T-helper 17 cell (primary cell): ENCODE measurements at places on chromosomes 1 and 21. TPM values are rescaled to one million over a fixed set of nuclear protein-coding genes. Genes with fewer than 3 reads are reported as not detected.

The FOXD2 gene
- 0.37 TPM for total RNA-seq

DNA sequence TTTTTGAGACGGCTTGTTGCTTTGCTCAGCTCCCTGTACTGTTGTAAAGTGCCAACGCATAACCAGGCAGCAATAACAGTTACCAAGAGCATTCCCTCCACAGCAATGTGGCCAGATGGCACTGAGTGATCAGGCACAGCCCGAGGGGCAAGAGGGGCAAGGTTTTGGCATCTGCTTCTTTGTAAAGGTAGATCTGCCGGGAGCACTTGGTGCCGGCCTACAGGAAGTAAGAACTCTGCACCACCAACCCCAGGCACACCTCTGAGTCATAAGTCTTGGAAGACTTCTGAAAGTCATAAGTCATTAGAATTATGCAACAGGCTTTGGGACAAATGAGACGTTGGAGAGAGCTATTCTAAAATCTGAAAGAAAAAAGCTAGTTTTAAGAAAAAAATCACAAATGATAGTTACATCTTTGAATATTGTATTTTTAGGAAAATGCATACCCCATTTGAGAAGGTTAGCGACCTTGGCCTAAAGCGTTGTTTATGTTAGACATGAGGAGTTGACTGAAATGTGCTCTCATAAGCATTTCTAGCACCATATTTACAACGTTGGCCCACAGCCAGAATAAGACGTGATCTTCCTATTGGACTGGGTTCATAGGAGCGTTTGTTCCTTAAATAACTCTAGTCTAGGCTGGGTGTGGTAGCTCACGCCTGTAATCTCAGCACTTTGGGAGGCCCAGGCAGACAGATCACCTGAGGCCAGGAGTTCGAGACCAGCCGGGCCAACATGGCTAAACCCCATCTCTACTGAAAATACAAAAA lies 37.7 kb upstream of the MAP10 start:
- no peak for DNase-seq

The CRNN gene
- total RNA-seq = not detected

GRCh38 chr1:30764939-30765555 lies 7.5 kb upstream of the LAPTM5 start:
- no peak for DNase-seq

DNA sequence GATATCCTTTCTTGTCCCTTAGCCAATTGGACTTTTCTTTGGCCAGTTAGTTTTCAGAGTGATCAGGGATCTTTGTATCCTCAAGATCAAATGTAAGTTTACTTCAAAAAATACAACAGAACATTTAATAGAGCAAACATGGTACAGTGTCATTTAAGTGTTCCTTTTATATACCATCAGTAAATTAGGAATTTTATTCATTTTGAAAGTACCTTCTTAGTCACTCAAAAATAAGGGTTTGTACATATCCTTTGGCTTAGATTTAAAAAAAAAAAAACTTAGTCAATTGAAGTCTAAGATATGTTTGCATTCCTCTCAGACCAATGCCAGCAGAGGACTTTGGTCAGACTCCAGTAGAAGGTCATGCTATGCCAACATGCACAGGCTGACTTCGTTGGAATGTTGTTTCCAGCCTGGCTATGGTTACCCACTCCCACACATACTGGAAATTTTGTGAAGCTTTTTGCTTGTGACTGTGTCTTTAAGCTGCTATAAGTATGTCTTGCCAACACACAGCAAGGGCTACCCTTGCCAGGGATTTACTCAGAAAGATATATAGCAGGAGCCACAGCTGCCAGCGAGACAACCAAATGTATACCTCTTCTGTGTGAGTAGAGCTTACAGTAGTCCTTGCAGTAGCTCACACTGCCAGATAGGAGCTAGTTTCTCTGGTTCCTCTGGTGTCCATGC lies 81.5 kb upstream of the LRIF1 start:
- DNase-seq = no peak

- DNase-seq = peak; percentile 93
These were observed at the start of the genes CPTP and INTS11 for GRCh38 chr1:1324524-1325287. CPTP (plus strand) TSS chr1:1324802; CDS start chr1:1326911, 2,109 bp downstream. INTS11 (minus strand) TSS chr1:1324660; CDS start chr1:1324608, 52 bp downstream.

The PROK1 gene
- total RNA-seq = not detected

GRCh38 chr1:160460683-160461287 lies 60.4 kb downstream of the VANGL2 start:
- no peak for DNase-seq

The ECM1 gene
- total RNA-seq = 0.25 TPM

- DNase-seq = peak; percentile 80
These were observed 3.6 kb downstream of the SKI start for GRCh38 chr1:2231532-2232254.

The CYP4Z1 gene
- total RNA-seq = not detected

The ZSWIM5 gene
- total RNA-seq = 2.1 TPM

- DNase-seq = no peak
These were observed 55.7 kb downstream of the XCL2 start for GRCh38 chr1:168488138-168488537.

The IL22RA1 gene
- not detected for total RNA-seq

- no peak for DNase-seq
These were observed 15.4 kb upstream of the EPS15 start for GRCh38 chr1:51534447-51534846.

GRCh38 chr1:161872506-161872905 lies 106.4 kb downstream of the ATF6 start:
- DNase-seq = no peak

DNA sequence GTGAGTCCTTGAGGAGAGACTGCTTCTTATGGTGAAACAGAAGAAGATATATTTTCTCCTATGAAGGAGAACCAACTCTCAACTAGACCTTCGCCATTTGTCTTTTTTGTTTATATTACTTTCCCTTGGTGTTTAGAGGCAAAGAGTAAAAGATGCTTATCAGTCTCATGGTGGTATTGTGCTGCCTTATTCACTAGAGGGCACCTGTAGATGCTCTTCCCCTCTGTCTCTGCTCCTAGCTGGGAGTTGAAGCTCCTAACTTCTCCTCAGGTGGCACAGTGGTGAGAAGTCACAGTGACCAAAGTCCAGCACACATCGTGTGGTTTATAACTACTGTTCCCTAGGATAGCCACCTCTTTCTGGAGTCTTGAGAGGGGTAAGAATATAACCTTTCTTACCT lies 1359.6 kb downstream of the PLA2G4A start:
- DNase-seq = no peak

The CD48 gene
- total RNA-seq = 387 TPM

DNA sequence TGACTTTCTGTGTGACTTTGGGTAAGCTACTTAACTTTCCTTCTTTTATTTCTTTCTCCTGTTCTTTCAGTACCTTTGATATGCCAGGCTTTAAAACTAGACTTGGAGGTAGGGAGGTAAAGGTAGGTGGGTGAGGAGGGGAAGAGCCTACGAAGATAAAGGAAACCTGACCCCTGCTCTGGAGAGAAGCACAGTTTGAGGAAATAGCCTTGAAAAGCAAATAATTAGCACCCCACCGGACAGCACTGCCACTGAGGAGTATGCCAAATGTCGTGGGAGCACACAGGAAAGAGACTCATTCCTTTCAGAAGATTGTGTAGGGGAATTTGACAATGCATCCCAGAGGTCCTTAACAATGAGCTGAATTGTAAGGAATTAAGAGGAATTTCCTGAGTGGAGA lies 65.2 kb upstream of the SPAG17 start:
- no peak for DNase-seq

GRCh38 chr1:177045151-177045550 lies 119.4 kb downstream of the ASTN1 start:
- no peak for DNase-seq

The IKBKE gene
- total RNA-seq = 72.5 TPM

DNA sequence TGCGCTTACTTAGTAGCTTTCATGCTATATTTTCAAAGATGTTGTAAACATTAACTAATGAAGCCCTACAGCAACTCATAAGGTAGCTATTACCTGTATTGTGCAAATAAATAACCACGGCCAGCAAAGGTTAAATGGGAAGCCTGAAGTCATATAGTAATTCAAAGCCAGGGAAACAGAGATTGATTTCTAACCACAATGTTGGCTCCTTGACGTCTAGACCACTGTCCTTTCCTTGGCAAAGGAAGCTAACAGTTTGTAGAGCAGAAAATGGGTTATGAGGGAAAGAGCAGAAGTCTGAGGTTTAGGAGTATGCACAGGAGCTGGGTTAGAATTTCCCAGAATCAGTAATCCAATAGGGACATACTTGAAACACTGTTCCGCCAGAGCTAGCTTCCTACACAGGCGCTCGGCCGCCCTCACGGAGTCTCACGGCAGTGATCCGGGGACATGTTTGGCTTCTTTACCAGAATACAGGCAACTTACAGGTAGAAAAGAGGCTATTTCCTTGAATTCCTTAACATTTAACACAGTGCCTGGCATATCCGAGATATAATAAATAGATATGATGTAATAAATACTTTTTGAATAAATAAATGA lies 298.8 kb upstream of the LYPLAL1 start:
- no peak for DNase-seq

GRCh38 chr1:163585796-163586195 lies 264.0 kb downstream of the NUF2 start:
- no peak for DNase-seq

- DNase-seq = no peak
These were observed 88.3 kb upstream of the NGF start for GRCh38 chr1:115426231-115426771.

- DNase-seq = no peak
These were observed 20.0 kb downstream of the PHLDA3 start for GRCh38 chr1:201448990-201449389.

The PSMA5 gene
- 53.1 TPM for total RNA-seq

GRCh38 chr1:23556635-23557470 lies 2.4 kb downstream of the ID3 start:
- no peak for DNase-seq

The CHD5 gene
- total RNA-seq = 0.12 TPM

GRCh38 chr1:171107969-171108368 lies 17.3 kb downstream of the FMO3 start:
- DNase-seq = no peak

- no peak for DNase-seq
These were observed 30.3 kb upstream of the TRABD2B start for GRCh38 chr1:48027533-48027835.

The ERG gene
- not detected for total RNA-seq

DNA sequence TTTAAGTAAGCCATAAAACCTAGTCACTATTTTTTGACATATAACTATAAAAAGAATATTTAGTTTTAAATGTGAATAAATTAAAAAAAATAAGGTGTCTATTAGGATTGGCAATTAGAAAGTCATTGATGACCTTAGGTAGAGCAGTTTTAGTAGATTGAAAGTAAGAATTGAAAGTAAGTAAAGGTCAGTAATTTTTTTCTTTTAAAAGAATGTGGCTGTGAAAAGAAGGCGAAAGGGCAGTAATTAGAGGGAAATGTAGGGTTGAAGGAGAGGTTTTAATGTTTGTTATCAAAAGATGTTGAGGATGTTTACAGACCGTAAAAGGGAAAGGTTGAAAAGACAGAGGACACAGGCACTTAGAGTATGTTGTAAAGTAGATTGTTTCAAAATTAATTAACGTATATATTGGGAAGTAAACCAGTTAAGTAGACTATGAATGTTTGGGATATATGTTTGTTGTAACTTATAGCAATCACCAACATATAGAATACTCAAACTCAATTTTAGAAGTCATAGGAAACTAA lies 41.0 kb downstream of the ZFYVE9 start:
- no peak for DNase-seq

DNA sequence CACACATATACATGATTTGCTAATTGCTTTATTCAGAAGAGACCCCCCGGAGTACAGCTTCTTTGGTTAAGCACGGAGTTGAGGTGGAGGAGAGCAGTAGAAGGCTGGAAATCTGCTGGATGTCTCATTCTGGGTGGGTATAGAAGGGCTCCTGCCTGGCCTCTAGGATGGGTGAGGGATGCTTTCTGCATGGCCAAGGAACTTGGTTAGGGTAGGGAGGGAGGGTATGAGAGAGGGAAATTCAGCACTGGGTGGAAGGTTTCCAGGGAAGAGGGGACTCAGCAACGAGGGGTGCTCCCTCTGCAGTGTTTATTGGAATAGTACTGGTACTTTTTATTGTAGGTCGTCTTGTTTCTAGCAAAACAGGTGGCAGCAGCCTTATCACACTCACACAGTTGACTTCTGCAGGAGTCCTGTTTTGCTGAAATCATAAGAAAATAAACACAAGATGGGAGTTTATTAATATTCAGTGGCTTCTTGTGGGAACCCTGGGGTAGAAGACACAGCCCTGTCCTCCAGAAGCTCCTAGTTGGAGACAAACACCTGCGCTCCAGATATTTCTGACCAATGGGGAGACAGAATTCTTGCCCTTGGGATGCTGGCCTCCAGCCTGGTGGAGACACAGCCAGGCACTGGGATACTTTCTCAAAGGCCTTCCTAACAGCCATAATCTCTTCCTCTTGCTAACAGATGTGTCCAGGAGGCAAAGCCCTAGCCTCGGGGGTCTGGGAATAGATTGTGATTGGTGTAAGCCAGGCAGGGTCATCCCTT lies 3.8 kb downstream of the PLA2G2A start:
- no peak for DNase-seq

DNA sequence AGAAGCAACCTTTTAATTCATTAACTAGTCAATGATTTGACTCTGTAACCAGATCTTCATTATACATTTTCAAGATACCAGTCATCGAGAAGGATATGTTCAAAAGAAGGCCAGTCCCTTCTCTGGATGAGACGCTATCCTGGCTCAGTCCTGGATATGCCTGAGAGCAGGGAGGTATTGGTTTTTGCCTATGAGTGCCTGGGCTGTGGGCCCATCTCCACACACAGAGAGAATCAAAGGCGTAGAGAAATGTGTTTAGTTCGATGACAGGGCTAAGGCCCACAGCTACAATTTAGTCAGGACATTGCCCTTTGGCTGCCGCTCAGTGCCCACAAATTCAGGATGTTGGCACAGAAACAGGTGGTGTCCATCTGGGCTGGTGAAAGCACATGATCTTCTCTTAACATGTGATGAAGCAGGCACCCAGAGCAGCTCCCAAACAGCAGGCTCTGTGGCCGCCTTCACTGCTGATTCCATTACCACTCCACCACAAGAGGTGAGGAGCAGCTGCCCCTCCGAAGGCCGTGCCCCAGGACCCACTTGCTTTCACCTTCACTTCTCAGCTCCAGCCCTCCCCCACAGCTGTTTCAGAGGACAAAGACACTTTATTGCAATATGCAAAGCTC lies 24.7 kb downstream of the ACKR1 start:
- DNase-seq = no peak

DNA sequence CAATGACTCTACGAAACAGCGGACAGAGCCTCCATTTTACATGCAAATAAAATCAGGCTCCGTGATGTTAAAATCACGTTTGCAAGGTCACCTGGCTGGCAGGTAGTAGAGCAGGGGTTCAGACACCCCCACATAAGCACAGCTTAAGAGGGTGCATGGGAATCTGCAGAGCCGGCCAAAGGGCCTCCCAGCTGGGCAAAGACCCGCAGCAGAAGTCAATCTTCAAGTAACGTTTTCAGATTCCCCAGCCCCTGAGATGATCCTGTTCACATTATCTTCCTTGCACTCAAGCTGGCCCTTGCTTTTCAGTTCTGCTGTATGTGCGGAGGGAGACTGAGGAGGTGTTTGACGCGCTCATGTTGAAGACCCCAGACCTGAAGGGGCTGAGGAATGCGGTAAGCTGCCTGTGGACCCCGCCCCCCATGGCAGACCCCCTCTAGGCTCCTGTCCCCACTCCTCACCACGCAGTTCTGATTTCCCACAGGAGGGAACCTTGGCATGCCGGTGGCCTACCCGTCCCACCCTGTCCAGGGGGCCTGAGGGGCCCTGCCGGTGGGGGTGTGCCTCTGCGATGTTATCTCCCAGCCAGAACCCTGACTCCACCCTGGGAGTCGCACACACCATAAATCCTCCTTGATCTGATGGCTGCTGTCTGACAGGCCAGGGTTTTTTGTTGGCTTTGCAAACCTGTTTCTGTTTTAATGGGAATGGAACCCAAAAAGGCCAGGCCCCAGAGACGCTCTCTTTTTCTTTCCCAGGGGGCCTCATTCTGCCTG lies 28.2 kb downstream of the GRHL3 start:
- DNase-seq = no peak

GRCh38 chr1:208892147-208892546 lies 648.0 kb upstream of the PLXNA2 start:
- no peak for DNase-seq
